ENCODE measurements at places on chromosomes 7 and 10. TPM values are rescaled to one million over a fixed set of nuclear protein-coding genes. Genes with fewer than 3 reads are reported as not detected.
A peak's percentile ranks its signal among the peaks of the same experiment; 100 is the strongest.

The CALHM3 gene
- under 0.01 TPM for total RNA-seq

The TUBAL3 gene
- not detected for total RNA-seq

The PNLIP gene
- not detected for total RNA-seq

The PAX4 gene
- not detected for total RNA-seq

The FOXI2 gene
- not detected for total RNA-seq

The GPR26 gene
- not detected for total RNA-seq

The SCART1 gene
- 4.2 TPM for total RNA-seq

The PNLIPRP1 gene
- not detected for total RNA-seq

GRCh38 chr10:131561897-131562296 is 250.4 kb upstream of the TCERG1L start:
- no peak for DNase-seq

- DNase-seq, result no peak
These were observed 242.5 kb downstream of the REEP3 start for GRCh38 chr10:63763744-63764143.

GRCh38 chr7:13198036-13198435 is 510.6 kb downstream of the ARL4A start:
- no peak for DNase-seq

DNA sequence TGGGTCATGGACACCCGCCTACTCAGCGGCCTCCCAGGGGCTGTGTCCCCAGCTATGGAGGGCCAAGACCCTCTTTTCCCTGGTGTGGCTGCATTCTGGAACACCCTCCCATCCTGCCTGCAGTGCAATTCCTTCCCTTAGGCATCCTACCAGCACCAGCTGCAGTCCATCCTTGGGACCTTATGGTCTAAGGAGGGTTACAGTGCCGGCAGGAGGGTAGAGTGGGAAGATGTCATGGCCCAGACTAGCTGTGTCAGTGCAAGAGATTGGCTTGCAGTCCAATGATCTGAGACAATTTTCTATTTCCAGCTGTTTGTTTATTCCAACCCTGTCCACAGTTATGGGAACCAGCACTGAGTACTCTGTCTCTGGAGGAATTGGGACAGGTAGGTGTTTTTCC is 92.4 kb downstream of the WDFY4 start:
- DNase-seq, result no peak

DNA sequence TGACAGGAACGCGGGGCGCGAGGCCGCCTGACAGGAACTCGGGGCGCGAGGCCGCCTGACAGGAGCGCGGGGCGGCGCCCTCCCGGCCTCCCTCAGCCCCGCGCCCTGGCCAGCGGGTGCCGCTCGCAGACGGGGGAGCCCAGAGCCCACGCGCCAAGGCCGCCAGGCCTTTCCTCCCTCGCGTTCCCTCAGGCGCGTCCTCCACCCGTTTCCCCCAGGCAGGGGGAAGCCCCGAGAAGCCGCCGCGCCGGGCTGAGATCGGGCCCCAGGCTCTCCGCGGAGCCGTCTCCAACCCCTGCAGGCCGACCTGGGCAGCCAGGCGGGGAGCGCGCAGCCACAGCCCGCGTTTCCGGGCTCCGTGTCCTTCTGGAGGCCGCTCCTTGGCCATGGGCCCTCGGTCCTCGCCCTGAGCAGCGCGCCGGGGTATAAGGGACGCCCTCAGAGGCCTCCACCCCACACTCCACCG is 17.7 kb downstream of the PTPRN2 start:
- DNase-seq, result no peak

DNA sequence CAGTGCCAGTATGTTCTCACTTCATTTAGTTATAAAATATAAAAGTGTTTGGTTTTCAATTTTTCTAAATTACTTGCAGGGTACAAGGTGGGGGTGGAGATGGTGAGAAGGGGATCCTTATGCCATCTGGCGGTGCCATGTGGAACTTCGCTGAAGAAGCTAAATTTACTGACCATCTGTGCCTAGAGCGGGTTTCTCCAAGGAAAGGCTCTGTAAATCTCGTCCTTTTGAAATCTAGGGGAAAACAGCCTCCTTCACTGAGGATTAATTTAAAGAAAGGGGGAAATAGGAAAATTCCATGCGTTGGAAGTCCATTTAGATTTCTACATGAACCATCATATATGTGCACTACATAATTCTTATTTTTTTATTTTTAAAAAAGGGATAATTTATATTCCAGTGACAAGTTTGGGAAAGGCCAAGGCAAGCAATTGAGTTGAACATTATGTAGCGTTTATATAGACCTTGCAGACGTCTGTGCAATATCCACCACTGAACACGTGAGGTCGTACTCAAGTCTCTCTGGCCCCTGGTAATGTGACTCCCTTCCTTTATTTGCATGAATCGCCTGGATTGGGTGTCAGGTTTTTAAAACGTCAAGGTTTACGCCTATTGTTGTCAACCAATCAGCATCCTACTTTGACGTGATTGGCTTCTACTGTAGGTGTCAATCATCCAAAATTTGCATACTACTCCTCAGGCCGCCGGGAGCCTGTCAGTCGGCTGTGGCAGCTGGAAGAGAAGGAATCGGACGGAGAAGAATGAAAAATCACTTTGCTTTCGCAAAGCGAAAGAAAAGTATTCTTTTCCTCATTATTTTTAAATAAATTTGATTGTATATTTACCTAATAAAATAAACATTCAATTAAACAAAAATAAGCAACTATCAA is 297.1 kb upstream of the NFE2L3 start:
- DNase-seq, result peak; percentile 96

GRCh38 chr7:100583132-100584053 is 2.5 kb downstream of the LRCH4 start:
- DNase-seq, result peak; percentile 77

DNA sequence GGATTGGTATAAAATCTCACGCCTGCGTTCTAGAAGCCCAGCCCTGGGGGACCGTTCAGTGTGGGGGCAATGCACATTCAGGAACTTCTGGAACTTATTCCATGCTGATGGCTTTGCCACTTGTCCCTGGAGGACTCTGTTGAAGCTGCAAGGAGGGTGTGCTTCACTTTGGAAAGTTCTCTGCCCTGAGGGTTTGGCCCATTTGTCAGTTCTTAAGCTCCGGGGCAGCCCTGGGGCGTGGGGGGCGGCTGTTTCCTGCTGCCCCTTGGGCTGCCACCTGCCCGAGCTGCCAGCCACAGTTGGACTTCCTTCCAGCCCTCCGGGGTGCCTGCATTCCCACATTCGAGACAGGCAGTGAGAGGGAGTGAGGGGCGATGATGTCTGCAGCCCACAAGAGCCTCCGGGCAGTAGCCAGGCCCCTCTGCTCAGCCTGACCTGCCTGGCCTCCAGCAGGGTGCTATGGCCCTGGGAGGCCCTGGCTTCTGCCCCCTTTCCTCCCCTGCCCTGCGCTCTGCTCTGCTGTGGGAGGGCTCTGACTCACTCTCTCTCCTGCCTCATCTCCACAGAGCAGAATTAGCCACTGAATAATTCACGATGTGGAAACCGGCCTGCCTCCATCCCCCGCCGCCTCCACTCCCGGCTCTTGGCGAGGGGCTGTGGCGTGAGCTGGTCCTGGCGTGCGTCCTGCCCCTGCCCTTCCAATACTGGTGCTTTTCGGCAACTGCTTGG is 1.9 kb downstream of the TTYH3 start:
- peak; percentile 90 for DNase-seq

GRCh38 chr10:84118395-84119006 is 20.8 kb upstream of the GHITM start:
- DNase-seq, result no peak

DNA sequence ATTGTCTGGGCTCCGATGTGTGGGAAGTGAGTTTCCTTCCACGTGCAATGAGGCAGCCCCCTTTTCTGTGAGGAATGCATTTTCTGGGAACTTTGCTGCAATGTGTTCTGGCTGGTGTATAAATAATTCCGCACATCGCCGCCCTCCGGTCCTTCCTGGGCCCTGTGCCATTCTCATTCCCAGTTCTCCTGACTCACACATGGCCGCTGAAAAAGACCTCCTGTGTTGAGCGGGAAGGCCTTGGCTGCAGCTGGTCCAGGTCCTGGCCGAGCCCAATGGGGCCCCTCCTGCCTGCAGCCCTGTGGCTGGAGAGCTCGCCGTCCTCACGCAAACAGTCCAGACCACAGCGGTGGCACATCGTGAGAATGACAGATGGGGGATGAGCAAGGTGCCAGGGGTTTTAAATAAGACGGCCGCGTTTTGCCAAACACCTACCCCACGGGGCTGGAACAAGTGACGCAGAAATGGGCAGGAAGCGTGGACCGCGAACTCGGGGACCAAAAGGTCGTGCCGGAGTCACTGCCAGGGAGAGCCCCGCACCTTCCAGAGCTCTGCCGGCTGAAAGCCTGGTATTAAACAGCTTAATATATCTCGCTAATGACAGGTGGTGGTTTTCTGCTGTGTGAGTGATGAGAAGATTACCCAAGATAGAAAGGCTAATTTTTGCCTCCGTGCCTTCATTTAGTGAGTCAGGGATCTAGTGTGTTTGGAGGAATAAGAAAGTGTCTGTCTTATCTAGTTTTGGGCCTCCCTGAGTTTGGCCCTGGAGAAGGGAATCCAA is 37.0 kb downstream of the FAM20C start:
- DNase-seq, result peak; percentile 87

GRCh38 chr7:111931958-111932357 is 274.2 kb downstream of the DOCK4 start:
- peak; percentile 47 for DNase-seq

- DNase-seq, result no peak
These were observed 67.3 kb downstream of the ANKIB1 start for GRCh38 chr7:92313055-92313454.

DNA sequence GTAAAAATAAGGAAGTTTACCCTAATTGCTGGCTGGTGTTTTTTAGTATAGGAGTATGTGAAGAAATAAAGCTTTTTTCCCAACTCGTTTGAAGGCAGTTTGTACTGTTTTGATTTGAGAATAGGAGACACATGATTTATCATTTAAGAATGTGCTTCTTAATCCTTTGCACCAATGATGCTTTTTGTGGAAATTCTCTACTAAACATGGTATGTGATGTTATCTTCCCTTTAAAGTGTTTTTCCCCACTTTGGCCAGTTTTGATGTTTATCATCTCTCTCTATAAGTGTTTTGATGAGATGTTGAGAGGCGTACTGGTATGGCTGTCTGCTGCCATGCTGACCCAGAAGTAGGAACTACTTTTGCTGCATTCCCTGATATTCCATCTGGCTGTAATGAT is 85.1 kb downstream of the SUGCT start:
- peak; percentile 88 for DNase-seq

DNA sequence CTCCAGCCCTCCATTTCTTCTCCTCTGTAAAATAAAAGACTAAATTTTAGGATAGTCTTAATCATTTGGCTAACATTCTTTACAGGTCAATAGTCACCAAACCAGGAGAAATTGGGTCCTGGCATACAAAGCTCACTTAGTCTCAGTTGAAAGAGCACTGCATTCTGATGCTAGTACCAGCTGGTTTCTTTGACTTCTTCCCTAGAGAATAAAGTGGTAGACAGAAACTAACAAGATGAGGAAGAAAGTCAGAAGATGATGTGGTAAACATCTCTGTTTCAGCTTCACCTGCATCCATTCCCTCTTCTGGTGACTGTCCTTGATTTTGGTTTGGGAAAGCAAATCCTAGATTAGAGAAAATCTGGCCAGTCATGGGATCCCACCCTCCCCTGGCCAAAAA is 37.2 kb downstream of the NKX2-3 start:
- DNase-seq, result no peak

GRCh38 chr7:155965010-155965409 is 152.7 kb upstream of the SHH start:
- no peak for DNase-seq

- no peak for DNase-seq
These were observed 77.5 kb upstream of the CTTNBP2 start for GRCh38 chr7:117950601-117951260.

GRCh38 chr7:40608321-40609075 is 473.7 kb downstream of the SUGCT start:
- peak; percentile 35 for DNase-seq

DNA sequence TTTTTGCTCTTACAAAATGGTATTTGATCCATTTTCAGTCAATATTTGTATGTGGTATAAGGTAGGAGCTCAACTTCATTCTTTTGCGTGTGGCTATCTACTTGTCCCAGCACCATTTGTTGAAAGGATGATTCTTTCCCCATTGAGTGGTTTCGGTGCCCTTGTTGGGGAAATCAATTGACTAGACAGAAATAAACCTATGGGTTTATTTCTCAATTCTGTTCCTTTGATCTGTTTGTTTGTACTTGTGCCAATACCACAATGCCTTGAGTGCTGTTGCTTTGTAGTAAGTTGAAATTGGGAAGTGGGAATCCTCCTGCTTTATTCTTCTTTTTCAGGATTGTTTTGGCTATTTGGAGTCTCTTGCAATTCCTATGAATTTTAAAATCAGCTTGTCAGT is 41.0 kb downstream of the SNX10 start:
- no peak for DNase-seq

GRCh38 chr7:100629117-100629716 is 12.1 kb downstream of the TFR2 start:
- DNase-seq, result peak; percentile 25
